ENCODE measurements at places on chromosomes 4 and X. TPM values are rescaled to one million over a fixed set of nuclear protein-coding genes. Genes with fewer than 3 reads are reported as not detected.

MAGEA11 gene
- total RNA-seq, result not detected

GPC3 gene
- 0.22 TPM for total RNA-seq

RASGEF1B gene
- 9.4 TPM for total RNA-seq

IQCM gene
- total RNA-seq, result not detected

IQSEC2 gene
- 1.5 TPM for total RNA-seq

FAM47A gene
- not detected for total RNA-seq

GYG2 gene
- total RNA-seq, result not detected

LRAT gene
- not detected for total RNA-seq

DNA sequence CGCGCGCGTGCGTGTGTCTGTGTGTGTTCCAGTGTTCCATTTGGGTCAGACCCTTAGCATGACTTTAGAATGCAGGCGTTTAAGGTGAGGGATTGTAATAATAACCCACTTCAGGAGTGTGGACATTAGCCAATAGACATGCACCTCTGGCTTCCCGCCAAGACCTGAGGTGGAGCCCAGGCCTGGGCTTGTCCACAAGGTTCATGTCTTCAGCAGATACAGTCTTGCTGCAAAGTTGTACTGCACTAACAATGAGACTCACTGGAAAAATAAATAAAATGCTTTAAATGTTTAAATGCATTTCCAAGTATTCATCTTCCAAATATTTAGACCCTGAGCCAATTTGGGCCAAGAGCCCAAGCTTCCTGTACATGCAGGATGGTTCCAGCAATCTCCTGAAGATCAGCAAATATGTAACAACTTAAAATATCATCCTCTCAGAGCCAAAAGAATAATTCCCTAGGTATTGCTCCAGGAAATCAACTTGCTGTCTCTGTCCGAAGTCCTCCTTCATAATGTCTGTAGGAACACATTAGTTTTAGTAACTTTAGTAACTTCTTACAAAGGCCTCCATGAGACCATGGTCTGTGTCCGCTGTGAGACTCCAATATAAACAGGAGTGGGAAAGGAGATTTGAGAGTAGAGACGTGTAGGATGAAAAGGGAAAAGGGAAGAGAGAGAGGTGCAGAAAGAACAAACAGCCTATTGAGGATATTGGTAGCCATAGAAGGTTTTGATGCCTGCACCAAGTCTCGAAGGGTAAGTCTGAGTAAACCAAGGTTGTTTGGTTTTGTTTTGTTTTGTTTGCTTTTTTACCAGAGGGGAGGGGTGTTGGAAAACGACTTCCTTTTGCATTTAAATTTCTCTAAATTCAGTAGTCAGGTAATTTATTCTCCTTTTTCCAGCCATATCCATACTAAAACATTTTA is 98.5 kb upstream of the KLF3 start:
- no peak overlapping the region for H3K27ac ChIP-seq
- no peak for DNase-seq
- H3K36me3 ChIP-seq, result no peaks in the 10 kb centered on the region
- no peak overlapping the region for H3K4me3 ChIP-seq
- peaks cover 10% of the 10 kb centered on the region for H3K4me1 ChIP-seq
- no peaks in the 10 kb centered on the region for H3K27me3 ChIP-seq

DNA sequence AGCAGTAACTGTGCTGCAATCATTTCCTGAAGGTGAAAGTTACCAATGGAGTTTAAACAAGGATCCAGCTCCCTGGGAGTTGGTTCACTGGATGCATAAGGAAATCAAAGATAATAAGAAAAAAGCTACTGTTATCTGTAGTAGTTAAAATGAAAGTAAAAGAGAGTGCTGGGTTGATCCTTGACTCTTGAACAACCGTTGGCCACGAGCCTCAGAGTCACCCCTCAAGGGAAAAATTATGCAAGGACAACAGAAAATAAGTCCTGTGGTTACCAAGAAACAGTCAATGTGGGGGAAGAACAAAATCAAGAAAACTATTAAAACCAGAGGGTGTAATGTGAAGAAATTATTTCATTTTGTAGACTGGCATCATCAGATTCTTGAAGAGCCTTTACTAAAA is 49.7 kb upstream of the DDIT4L start:
- H3K27ac ChIP-seq, result no peak overlapping the region
- no peaks in the 10 kb centered on the region for H3K4me1 ChIP-seq
- no peaks in the 10 kb centered on the region for H3K36me3 ChIP-seq
- H3K4me3 ChIP-seq, result no peak overlapping the region

DNA sequence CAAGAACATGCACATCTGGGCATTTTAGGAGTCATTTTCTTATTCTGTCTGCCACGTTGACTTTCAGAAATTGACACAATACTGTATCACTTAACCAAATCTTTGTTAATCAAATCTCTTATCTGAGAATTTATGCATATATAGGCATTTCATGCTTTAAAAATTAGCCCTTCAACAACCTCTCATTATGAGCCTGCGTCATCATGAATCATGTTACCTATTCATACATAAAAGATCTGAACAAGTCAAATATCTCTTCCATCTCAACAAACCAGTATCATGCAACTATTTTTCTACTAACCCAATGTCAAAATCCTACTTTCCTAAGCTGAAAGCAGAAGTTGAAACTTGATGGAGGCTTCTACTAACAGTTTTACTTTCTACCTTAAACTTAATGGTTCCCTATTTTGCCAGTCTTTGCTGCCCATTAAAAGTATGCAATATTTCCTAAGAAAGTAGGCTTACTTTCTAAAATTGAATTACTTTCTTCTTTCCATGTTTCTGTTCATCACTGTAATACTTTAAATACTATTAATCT is 1.8 kb downstream of the ADAM29 start:
- H3K27ac ChIP-seq, result no peak overlapping the region
- H3K4me3 ChIP-seq, result no peak overlapping the region
- H3K27me3 ChIP-seq, result no peaks in the 10 kb centered on the region

GRCh38 chr4:10240691-10241090 is 124.1 kb upstream of the WDR1 start:
- no peak for DNase-seq
- no peak overlapping the region for H3K4me3 ChIP-seq
- no peak overlapping the region for H3K27ac ChIP-seq
- H3K27me3 ChIP-seq, result no peaks in the 10 kb centered on the region

GRCh38 chr4:139315221-139315675 is 13.0 kb upstream of the NDUFC1 start:
- no peaks in the 10 kb centered on the region for H3K36me3 ChIP-seq
- H3K4me3 ChIP-seq, result no peak overlapping the region
- no peaks in the 10 kb centered on the region for H3K27me3 ChIP-seq
- no peak for DNase-seq
- H3K27ac ChIP-seq, result peak overlapping the region; percentile 54

DNA sequence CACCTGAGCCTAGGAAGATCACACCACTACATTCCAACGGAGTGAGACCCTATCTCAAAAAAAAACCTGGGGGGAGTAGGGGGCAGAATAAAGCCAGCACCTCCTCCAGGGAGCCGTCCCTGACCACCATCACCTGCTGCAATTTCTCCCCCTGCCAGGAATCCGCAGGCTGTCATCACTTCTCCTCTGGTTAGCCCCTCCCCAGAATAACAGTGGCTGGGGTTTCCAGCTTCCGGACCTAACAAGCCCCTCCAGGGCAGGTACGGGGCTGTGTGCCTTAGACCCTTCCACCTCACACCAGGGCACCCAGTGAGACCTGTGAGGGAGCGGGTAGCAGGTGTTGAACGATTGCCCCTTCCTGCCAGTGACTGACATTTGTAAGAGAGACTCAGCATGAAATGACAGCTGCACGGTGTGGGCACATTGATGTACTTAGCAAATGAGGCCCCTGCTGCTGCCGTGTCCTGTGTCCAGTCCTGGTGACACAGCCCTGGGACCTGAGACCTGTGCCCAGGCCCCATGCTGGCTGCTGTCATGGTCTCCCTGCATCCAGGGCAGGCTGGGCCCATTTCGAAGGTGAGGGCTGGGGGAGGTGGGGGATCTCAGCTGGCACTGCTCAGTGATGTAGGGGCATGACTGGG is 6.7 kb upstream of the WFS1 start:
- H3K27ac ChIP-seq, result no peak overlapping the region
- H3K36me3 ChIP-seq, result no peaks in the 10 kb centered on the region
- H3K4me3 ChIP-seq, result no peak overlapping the region

DNA sequence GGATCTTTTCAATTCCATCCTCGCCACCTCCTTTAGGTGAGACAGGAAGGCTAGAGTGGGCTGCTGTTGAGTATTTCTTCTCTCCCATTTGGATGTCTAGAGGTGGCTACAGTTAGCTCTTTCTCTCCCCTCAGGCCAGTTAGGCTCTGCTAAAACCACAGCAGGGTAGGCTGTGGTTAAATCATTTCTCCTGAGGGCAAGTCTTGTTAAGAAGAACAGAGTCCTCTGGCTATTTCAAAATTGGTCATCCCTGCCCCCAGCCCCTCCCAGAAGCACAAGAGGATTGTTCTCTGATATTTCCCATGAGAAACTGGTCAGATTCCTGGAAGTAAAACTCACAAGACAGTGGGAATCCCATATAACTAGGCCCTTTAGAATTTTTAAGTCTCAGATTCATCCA is 1359.5 kb downstream of the TECRL start:
- no peak overlapping the region for H3K27ac ChIP-seq
- H3K36me3 ChIP-seq, result no peaks in the 10 kb centered on the region
- H3K4me1 ChIP-seq, result no peaks in the 10 kb centered on the region
- H3K4me3 ChIP-seq, result no peak overlapping the region
- no peaks in the 10 kb centered on the region for H3K27me3 ChIP-seq
- no peak for DNase-seq

DNA sequence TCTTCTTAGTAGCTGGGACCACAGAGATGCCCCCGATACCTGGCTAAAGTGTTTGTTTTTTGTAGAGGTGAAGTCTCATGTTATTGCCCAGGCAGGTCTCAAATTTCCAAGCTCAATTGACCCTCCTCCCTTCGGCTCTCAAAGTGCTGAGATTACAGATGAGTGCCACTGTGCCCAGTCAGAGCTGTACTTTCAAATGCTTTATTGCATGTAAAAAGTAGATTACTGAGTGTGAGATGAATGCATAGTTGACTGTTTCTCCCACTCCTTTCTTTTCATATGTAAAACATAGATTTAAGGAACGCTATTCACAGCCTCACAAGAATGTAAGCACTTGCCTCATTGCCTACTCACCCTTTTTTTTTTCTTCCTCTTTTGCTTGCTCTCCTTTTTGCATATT is 984.4 kb upstream of the PABPC4L start:
- H3K27me3 ChIP-seq, result no peaks in the 10 kb centered on the region
- H3K4me3 ChIP-seq, result no peak overlapping the region
- H3K4me1 ChIP-seq, result no peaks in the 10 kb centered on the region
- no peak for DNase-seq

GRCh38 chr4:157075811-157076577 is at the start of gene GLRB:
TSS of gene GLRB (plus strand) at chr4:157076150. CDS start at chr4:157078025, 1,875 bp downstream.
- H3K36me3 ChIP-seq, result no peaks in the 10 kb centered on the region
- DNase-seq, result no peak
- H3K27ac ChIP-seq, result no peak within 1 kb of the TSS
- no peaks in the 10 kb centered on the region for H3K27me3 ChIP-seq
- H3K4me1 ChIP-seq, result no peaks in the 10 kb centered on the region
- no peak within 1 kb of the TSS for H3K4me3 ChIP-seq

DNA sequence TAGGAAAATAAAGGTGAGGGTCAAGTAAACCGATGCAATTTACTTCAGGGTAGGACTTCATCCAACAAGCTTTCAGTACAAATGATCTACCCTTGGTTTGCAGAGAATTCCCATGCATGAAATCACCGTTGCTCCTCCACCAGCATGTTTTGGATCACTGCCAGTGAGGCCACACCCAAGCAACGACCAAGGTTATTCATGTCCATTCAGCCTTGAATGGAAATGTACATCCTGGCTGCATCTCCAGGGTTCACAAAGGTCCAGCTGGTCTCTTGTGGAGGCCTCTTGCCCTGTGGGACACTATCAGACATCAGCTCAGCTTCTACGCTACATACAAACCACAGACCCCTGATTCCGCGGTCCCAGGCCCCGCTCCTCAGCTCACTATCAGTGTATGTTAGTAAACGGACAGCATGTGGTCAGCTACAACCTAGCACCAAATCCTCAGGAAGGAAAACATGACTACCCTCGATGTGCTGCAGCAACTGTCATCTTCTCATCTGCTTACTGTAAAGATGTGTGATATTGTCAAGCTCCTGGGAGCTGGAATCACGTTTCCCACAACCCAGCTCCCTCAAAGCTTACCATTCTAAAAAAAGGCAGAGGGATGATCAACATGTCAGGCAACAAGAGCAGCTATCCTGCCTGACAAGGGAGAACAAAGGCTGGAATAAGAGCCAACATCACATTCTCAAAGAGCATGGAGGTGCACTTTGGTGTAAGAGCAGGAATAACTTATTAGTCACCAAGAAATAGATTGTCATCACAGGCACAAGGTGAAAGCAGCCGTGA is 4.9 kb downstream of the LYAR start:
- H3K27me3 ChIP-seq, result no peaks in the 10 kb centered on the region
- DNase-seq, result no peak
- peaks cover 18% of the 10 kb centered on the region for H3K4me1 ChIP-seq
- H3K4me3 ChIP-seq, result no peak overlapping the region
- H3K27ac ChIP-seq, result no peak overlapping the region

- H3K27ac ChIP-seq, result no peak overlapping the region
- peak; percentile 45 for DNase-seq
- H3K36me3 ChIP-seq, result no peaks in the 10 kb centered on the region
- H3K4me3 ChIP-seq, result no peak overlapping the region
- H3K4me1 ChIP-seq, result no peaks in the 10 kb centered on the region
Measured at GRCh38 chrX:13506574-13506973, 62.8 kb upstream of the EGFL6 start.

DNA sequence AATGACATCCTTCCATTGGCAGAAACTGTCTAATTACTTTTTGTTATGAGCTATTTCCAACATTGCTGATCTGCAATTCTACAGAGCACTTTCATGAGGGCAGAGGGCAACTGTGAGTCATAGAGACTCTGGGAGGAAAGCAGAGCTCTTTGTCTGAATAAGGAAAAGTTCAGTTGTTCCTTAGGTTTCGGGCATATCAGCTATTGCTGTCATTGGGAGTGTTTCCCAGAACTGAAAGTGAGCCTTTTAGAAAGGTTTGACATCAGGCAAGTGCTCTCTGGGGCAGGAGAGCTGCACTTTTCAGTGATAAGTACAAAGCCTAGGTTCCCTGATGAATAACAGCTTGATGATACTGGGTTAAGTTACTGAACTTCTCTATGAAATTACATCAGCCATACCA is 119.2 kb upstream of the EDNRA start:
- H3K4me3 ChIP-seq, result no peak overlapping the region
- H3K36me3 ChIP-seq, result no peaks in the 10 kb centered on the region
- H3K27me3 ChIP-seq, result no peaks in the 10 kb centered on the region
- DNase-seq, result no peak
- H3K27ac ChIP-seq, result no peak overlapping the region
- H3K4me1 ChIP-seq, result no peaks in the 10 kb centered on the region

GRCh38 chr4:55941881-55942396 is 6.8 kb upstream of the CEP135 start:
- no peak overlapping the region for H3K4me3 ChIP-seq
- peaks cover 11% of the 10 kb centered on the region for H3K4me1 ChIP-seq
- no peak overlapping the region for H3K27ac ChIP-seq
- H3K27me3 ChIP-seq, result no peaks in the 10 kb centered on the region
- no peak for DNase-seq

Measured in CD4-positive, alpha-beta memory T cell (primary cell).